ENCODE measurements at places on chromosomes 5 and 9. TPM values are rescaled to one million over a fixed set of nuclear protein-coding genes. Genes with fewer than 3 reads are reported as not detected.

Gene SLC12A2
- 14.7 TPM for total RNA-seq

Gene DAB2
- total RNA-seq, result 27.9 TPM

Gene ANKRD31
- total RNA-seq, result not detected

Gene NIPAL4
- total RNA-seq, result not detected

Gene SELENOP
- total RNA-seq, result 163 TPM

Gene IFNA13
- not detected for total RNA-seq

Gene CD14
- total RNA-seq, result 17.1 TPM

Gene SEMA6A
- 7.4 TPM for total RNA-seq

Gene C1QTNF2
- total RNA-seq, result 1.2 TPM

Gene FRRS1L
- total RNA-seq, result 3.0 TPM

Gene ACOT12
- not detected for total RNA-seq

Gene PGM5
- total RNA-seq, result 175 TPM

Gene FOXD4
- 0.11 TPM for total RNA-seq

Gene MEIKIN
- total RNA-seq, result not detected

Gene SHOC1
- not detected for total RNA-seq

Gene SLC30A5
- 33.3 TPM for total RNA-seq

Gene SEPTIN8
- 41.8 TPM for total RNA-seq

Gene CDH9
- total RNA-seq, result not detected

Gene FOXD4L6
- total RNA-seq, result not detected

Gene SH3TC2
- total RNA-seq, result 0.97 TPM

Gene SEMA5A
- 51.5 TPM for total RNA-seq

Gene PCDHAC2
- 1.5 TPM for total RNA-seq

Gene PCSK1
- 0.15 TPM for total RNA-seq

Gene RAD1
- total RNA-seq, result 23.6 TPM

Gene CER1
- not detected for total RNA-seq

Gene INIP
- total RNA-seq, result 12.3 TPM

Gene ARID3C
- total RNA-seq, result not detected

Gene SYK
- 1.9 TPM for total RNA-seq

Gene BTF3
- total RNA-seq, result 399 TPM

Gene HAVCR2
- 14.9 TPM for total RNA-seq

Gene KIF12
- not detected for total RNA-seq

Gene RECK
- 5.7 TPM for total RNA-seq

Gene PTPDC1
- total RNA-seq, result 10.5 TPM

Gene NDFIP1
- 62.8 TPM for total RNA-seq

Gene IL33
- total RNA-seq, result 41.8 TPM

Gene FCN1
- 6.3 TPM for total RNA-seq

Gene PRR16
- total RNA-seq, result 9.2 TPM

Gene NPR3
- 96.7 TPM for total RNA-seq

Gene WDR31
- total RNA-seq, result 13.6 TPM

Gene KCNIP1
- 0.21 TPM for total RNA-seq

Gene PDE8B
- 1.5 TPM for total RNA-seq

Gene GMCL2
- not detected for total RNA-seq

Gene CRHBP
- 2.7 TPM for total RNA-seq

Gene EMB
- 12.8 TPM for total RNA-seq

Gene ASPN
- 28.0 TPM for total RNA-seq

Gene BARX1
- total RNA-seq, result not detected

Gene TRPM6
- total RNA-seq, result 0.11 TPM

Gene ZDHHC11B
- 5.0 TPM for total RNA-seq

Gene IER5L
- 7.9 TPM for total RNA-seq

Gene SPATA31A3
- total RNA-seq, result not detected

Gene NKD2
- total RNA-seq, result 4.3 TPM
